ENCODE measurements at places on chromosomes 5 and 9.

GRCh38 chr5:107338335-107338734, 332.4 kb downstream of the EFNA5 start:
- no peak overlapping the region for H3K27ac ChIP-seq
- no peak for DNase-seq
- H3K4me1 ChIP-seq, result no peaks in the 10 kb centered on the region
- H3K27me3 ChIP-seq, result no peaks in the 10 kb centered on the region

- no peak overlapping the region for H3K4me3 ChIP-seq
- H3K27ac ChIP-seq, result no peak overlapping the region
- no peaks in the 10 kb centered on the region for H3K27me3 ChIP-seq
- peaks cover 8% of the 10 kb centered on the region for H3K36me3 ChIP-seq
- peak; percentile 19 for DNase-seq
Measured at GRCh38 chr5:102922111-102922720, 167.1 kb downstream of the PAM start.

DNA sequence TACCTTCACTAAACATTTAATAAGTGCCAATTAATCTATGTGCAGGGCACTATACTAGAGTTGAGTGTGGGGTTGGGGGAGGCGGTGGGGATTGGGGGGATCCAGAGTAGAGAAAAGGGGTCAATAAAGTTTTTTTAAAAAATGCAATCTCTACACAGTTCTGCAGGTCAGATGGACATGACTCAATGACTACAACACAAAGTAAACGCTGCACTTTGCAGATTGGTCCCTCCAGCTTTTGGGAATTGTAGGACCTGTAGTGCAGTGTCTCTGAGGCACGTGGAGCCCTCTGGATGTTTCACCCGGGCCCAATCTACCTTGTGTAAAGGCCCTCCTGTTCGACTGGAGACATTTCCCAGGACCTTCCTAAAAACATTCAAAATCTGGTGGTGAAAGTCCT, 43.5 kb downstream of the SEMA6A start:
- H3K4me1 ChIP-seq, result peaks cover 79% of the 10 kb centered on the region
- DNase-seq, result no peak
- H3K36me3 ChIP-seq, result no peaks in the 10 kb centered on the region
- H3K4me3 ChIP-seq, result no peak overlapping the region
- no peak overlapping the region for H3K27ac ChIP-seq

- no peaks in the 10 kb centered on the region for H3K36me3 ChIP-seq
- no peak overlapping the region for H3K27ac ChIP-seq
- H3K4me3 ChIP-seq, result no peak overlapping the region
- no peaks in the 10 kb centered on the region for H3K4me1 ChIP-seq
- no peak for DNase-seq
Measured at GRCh38 chr5:126953640-126954039, 76.7 kb downstream of the MARCHF3 start.

GRCh38 chr9:121253162-121253561, 14.8 kb upstream of the GSN start:
- no peak for DNase-seq
- H3K36me3 ChIP-seq, result no peaks in the 10 kb centered on the region
- H3K4me3 ChIP-seq, result no peak overlapping the region

DNA sequence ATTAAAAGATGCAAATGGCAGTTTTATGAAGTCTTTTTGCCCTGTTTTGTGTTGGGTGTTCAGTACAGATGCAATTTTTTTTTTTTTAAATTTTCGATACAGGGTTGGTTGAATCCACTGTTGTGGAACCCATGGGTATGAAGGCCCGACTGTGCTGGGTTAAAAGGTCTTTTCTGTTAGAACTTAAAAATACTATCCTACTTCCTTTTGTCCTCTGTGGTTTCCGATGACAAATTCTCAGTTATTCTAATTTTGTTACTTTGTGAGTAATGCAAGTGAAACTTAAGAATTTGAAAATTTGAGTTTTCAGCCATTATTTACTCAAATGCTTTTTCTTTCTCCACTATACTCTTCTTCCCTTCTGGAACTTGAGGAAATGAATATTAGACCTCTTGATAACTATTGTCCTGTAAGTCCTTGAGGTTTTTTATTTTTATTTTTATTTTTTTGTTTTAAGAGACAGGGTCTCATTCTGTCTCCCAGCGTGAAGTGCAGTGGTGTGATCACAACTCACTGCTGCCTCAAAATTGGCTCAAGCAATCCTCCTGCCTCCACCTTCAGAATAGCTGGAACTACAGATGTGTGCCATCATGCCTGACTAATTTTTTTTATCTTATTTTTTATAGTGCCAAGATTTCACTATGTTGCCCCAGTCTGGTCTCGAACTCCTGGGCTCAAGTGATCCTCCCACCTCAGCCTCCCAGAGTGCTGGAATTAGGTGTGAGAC, 67.5 kb downstream of the ZCCHC7 start:
- no peaks in the 10 kb centered on the region for H3K27me3 ChIP-seq
- peaks cover 24% of the 10 kb centered on the region for H3K36me3 ChIP-seq
- no peak overlapping the region for H3K4me3 ChIP-seq
- no peak overlapping the region for H3K27ac ChIP-seq
- no peaks in the 10 kb centered on the region for H3K4me1 ChIP-seq

Measured in stomach (tissue), 19 donors.